Right renal pelvis (tissue), 4 donors: ENCODE measurements at places on chromosomes 16 and 17. TPM values are rescaled to one million over a fixed set of nuclear protein-coding genes. Genes with fewer than 3 reads are reported as not detected.

The AHSP gene
- 7.6 TPM for polyA plus RNA-seq

The ADCY9 gene
- 9.7 TPM for polyA plus RNA-seq

The MMP25 gene
- polyA plus RNA-seq: 1.3 TPM

The C17orf107 gene
- polyA plus RNA-seq: 1.5 TPM

The ZNF385C gene
- 5.6 TPM for polyA plus RNA-seq

The SMIM5 gene
- polyA plus RNA-seq: 7.6 TPM

DNA sequence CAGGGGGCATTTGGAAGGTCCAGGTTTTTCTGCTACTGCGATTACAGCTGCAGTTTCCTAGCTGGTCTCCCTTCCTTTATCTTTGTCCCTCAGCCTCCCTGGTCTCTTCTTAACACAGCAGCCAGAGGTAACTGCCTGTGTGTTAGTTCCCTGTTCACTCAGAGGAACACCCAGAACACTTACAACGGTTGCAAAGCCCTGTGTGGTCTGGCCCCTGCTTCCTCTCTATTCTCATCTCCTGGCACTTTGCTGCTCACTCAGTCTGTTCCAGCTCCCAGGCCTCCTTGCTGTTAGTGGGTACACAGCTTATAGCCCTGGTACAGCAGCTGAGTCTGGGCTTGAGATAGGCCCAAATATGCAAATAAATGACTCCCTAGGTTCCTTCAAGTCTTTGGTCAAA lies 16.4 kb downstream of the NTN1 start:
- DNase-seq: no peak

DNA sequence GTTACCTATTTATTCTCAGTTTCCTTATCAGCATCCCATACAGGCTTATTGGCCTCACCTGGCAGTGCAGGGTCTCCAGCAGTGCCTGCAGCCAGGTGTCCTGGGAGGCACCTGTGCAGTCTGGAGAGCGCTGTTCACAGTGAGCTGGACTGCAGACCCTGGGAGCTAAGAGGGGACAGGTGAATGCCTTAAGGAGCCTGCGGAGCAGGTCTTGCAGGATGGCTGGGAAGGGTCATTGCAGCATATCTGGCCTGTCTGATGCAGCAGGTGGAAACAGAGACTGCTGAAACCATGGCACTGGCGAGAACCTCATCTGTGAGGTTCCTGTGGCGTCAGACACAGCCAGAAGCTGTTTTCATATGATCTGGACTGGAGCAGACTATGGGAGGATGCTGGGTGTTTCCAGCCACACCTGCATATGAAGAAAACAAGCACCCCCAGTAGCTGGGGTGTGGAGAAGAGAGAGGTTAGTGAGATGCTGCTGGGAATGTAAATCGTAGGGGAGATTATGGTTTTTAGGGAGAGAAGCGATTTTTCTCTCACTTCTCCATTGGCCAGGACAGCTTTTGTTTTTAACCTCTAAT lies 77.0 kb downstream of the NTN1 start:
- DNase-seq: no peak

GRCh38 chr17:32370426-32370825 lies 20.5 kb downstream of the ZNF207 start:
- DNase-seq: no peak

- DNase-seq: no peak
Measured at GRCh38 chr17:77107506-77108433, 33.0 kb upstream of the SEC14L1 start.

DNA sequence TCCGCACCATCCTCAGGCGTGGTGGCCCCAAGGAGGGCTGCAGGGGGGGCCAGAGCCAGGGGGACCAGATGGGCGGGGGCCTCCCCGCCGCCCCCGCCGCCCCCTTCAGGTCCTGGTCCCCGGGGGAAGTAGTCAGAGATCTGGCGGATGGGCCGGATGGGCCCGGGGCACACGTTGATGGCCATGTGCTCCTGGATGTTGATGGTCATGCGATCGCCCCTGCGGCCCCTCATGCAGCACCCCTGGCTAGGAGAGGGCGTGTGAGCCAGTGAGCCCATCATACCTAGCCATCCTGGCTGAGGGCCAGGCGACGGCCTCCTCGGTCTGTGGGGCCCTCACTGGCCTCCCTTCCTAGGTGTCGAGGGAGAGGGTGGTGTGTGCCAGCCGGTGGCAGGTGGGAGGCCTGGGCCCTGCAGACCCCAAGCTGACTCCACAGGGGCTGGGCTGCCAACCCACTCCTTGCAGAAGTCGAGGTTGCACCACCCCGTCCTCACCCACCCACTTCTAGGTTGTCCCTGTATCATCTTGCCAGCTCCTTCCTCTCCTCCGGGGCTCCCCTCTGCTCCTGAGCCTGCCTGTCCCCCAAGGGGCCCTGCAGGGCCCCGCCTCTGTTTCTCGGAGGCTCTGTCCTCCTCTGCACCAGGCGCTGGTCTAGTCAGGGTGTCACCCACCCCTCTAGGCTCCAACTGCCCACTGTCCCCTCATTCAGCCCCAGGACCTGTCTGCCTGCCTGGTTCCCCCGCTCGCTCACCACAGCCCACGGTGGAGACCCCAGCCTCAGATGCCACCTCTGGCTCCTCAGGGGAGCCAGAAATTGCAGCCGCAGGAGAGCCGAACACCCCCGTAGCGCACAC lies 610 bp downstream of the DOC2A start:
- no peak for DNase-seq

- DNase-seq: no peak
Measured at GRCh38 chr16:72129976-72130656, 36.5 kb downstream of the DHX38 start.

- no peak for DNase-seq
Measured at GRCh38 chr17:8126491-8127066, 2.7 kb upstream of the HES7 start.

GRCh38 chr16:11342021-11342855 lies 3.0 kb upstream of the RMI2 start:
- DNase-seq: no peak
